ENCODE measurements at places on chromosomes 5 and 9.

DNA sequence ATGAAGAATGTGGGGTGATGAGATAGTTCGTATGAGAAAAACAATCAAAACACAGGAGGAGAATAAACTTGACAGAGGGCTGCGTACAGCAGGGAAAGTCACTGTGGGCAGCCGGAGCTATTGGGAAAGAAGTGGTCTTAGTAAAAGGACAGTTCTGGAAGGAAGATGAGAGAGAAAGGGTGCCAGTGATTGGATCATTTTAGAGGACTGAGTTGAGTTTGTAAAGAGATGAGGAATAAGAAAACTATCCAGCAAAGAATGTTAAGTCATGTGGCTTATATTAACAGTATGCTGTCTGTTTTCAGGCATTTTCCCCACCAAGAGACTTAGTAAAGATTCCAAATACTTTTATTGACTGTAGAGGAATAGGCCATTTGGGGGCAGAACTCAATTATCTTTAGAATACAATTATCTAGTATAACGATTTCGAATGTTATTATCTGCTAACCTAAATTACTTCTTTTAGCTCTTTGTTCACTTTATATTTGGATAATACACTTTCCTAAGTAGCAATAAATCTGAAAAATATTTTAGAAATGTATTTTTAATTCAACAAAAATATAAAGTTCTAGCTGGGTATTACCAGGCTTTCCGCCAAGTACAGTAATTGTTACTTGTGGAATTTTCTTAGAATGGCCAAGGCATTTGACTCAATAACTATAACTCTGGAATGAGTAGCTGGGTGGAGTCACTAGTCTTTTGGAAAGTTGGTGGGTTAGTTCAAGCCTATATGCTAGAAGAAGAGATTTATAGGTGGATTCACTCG is 15.5 kb upstream of the LOX start:
- DNase-seq, result no peak

- DNase-seq, result no peak
Measured at GRCh38 chr5:67395790-67396418, 199.3 kb upstream of the CD180 start.

- no peak for DNase-seq
Measured at GRCh38 chr5:95863383-95863757, 40.8 kb upstream of the GLRX start.

DNA sequence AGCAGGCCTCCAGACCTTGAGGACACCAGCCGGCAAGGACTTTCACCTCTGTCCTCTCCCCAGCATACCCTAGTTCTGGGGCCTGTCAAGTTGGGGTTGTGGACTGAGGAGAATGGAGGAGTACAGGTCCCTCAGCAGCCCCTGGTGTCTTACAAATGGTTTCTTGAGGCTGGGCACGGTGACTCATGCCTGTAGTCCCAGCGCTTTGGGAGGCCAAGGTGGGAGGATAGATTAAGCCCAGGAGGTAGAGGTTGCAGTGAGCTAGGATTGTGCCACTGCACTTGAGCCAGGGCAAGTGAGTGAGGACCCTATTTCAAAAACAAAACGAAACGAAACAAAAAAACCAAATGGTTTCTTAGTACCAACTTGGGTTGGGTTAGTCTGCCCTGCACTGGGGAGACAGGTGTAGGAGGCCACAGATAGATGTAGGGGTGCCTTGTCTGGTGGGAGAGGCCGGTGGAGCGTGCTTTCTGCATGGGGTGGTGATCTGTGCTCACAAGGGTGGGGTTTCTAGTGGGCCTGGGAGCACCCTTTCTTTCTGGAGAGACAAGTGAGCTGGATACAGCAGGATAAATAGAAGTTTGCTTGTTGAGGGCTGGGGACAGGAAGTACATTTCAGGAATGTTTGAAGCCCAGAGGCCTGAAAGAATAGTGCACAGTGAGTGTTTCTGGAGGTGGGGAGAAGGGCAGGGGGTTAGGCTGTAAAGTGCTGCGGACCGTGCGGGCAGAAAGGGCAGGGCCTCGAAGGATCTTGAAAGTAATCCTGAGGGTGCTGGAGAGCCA is 37.7 kb upstream of the PSD2 start:
- DNase-seq, result no peak

DNA sequence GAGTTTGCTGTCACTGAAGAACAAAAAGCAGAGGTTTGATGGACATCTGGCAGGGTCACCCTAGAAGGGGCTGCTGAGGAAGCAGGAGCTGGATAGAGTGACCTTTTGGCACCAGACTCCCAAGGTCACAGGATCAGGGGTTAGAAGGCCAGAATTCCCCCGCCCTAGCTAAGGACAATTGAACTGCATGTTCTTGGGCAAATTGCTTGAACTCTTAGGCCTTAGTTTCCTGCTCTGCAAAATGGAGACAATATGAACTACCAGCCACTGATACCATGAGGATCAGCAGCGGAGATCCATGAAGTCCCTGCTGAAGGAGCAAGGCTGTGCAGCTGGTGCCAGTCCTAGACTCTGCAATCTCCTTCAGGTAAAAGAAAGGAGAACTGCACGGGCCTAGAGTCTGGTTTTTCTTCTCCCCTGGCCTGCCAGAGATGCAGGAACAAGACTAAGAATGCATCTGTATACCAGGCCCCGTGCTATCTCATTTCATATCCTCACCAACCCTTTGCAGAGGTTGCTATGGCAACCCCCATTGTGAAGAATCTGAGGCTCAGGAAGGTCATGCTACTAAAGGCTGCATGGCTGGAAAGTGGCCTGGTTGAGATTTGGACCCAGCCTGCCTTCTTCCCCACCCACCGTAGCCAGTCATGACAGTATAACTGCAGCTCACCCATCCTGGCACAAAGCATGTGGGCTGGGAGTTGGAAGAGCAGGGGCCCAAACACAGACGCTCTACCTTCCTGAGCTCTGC is 33.7 kb downstream of the CAMK2A start:
- DNase-seq, result no peak

GRCh38 chr9:124660341-124660801 is 110.7 kb downstream of the NR6A1 start:
- no peak for DNase-seq

DNA sequence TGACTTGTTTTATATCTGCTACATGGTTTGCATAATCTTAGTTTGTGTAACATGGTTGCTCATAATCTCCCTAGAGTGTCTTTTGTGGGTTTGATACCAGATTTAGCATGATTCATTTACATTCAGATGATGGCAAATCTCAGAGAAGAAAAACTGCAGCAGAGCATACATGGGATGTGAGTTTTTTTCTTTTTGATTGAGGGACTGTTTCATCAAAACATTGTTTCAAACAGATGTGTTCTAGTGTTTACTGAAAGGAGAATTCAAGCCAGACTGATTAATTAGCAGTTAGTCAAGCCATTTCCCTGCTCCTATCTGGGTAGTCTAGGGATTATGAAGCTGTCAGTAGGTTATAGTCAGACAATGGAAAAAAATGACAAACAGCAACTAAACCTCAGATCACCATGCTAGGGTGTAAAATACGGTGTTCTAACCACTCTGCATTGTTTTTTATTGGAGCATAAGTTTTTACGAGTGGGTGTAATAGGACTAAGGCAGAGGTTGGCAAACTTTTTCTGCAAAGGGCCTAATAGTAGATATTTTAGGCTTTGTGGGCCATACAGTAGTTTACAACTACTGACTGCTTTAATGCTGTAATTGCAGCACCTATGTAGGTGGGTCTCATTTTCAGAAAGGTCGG is 10.5 kb upstream of the GDNF start:
- no peak for DNase-seq

DNA sequence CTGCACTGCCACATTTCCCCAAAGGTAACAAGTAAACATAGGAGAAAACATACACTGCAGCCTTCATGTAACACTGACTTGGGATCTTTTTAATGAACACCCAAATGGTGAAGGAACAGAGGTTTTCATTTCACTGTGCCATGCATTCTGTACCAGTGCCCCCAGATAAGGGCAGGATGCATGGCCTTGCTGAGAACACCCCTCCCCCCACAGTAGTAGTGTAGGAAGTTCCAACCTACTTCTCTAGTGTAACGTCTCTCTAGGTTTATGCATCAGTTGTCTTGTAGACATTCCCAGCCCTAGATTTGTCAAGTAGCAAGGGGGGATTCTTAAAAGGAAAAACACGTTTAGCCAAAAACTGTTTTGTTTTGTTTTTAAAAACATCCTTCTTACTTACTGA is 29.9 kb downstream of the MAP3K1 start:
- no peak for DNase-seq

DNA sequence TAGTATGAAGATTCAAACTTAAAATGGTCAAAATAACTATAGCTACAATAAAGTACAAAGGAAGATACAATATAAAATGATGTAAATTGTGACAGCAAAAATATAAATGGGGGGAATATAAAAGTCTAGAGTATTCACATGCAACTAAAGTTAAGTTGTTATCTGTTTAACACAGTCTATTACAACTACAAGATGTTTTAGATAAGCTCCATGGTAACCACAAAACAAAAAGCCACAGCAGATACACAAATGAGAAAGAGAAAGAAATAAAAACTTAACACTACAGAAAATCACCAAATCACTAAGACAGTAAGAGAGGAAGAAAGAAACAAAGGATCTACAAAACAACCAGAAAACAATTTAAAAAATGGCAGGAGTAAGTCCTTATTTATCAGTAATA is 17.0 kb upstream of the SH3TC2 start:
- no peak for DNase-seq

DNA sequence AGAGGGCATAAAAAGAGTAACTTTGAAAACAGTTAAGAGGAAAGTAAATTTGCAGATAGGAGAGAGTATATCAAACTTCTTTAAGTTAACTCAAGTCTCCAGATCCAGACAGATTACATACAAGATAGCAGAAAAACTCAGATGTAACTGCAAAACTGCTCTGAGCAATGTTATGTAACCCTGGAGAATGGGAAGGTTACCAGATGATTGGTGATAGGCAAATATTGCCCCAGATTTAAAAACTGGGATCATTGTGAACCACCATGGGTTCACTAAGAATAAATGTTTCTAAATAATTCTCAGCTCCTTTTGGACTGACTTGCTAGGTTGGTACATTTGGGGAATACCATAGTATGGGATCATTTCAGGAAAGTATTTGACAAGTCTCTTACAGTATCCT is 176.5 kb downstream of the ARL15 start:
- no peak for DNase-seq

DNA sequence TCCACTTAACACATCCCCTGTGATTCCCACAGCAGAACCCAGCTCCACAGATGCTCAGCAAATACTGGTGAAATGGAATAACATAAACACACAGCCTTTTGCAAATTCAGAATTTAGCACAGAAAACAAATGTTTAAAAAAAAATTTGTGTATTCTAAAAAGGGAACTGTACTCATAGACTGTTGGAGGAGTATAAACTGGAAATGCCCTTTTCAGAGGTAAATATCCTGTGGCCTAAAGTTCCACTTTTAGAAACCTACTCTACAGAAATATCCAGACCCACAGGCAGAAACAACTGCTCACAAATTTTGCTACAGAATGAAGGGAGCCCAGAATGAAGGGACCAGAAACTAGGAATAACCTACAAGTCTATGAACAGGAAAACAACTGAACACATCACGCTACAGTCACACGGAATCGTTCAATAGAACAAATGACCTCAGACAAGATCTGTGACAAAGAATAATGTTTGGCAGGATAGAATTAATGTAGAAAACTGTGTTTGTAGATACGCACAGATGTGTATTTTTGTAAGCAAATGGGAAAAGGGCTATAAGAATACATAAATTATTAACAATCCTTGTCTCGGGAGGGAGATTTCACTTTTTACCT is 78.5 kb downstream of the SHB start:
- no peak for DNase-seq

- no peak for DNase-seq
Measured at GRCh38 chr9:137042751-137043727, 2.9 kb downstream of the NPDC1 start.

GRCh38 chr9:121819428-121820231 is 168.2 kb downstream of the DAB2IP start:
- DNase-seq, result no peak

GRCh38 chr5:163407034-163407655 is 30.2 kb upstream of the CCNG1 start:
- DNase-seq, result no peak

DNA sequence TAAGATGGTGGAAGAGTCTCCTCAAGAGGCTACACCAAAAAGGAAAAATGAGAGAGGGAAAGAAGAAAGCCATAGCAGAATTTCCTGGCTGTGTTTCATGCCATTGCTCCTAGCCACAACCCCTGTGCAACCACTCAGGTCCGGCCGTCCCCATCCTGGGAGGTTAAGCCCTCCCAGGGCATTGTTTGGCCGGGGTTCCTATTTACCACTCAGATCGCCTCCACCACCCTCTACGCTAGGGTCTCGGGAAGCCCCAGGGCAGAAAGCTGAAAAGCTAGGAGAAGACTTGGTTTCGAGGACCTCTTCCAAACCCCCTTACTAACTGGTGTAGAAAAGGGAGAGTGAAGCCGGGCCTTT is 715 bp downstream of the RC3H2 start:
- DNase-seq, result peak; percentile 4

- no peak for DNase-seq
Measured at GRCh38 chr5:180441564-180442051, 52.6 kb upstream of the CNOT6 start.

DNA sequence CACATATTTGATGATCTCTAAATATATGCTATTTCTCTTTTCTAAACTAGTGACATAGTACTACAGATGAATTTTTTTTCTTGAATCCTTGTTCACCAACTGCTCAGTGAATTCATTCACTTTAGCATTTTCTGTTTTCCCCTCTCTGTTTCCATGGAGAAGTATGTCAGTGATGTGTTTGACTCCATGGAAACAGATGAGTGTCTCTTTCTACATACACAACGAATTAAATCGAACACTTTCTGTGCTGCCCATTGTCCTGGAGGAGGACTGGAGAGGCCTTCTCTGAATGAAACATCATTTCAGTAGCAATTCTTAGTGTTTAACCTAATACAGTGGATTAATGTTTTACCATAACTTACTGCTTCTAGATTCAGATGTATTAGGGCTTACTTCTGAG is 9.5 kb downstream of the INVS start:
- no peak for DNase-seq

DNA sequence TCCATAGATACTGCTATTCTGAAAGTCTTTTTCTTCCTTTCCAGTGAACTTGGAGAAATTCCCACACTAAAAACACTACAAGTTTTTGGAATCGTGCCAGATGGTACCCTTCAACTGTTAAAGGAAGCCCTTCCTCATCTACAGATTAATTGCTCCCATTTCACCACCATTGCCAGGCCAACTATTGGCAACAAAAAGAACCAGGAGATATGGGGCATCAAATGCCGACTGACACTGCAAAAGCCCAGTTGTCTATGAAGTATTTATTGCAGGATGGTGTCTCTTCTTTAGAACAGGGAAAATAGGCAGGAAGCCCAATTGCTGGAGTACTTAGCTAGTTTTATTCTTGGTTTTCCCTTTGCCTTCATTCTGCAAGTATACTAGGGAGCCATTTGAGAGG is 29.9 kb downstream of the SKP2 start:
- DNase-seq, result no peak

Data from stimulated activated CD8-positive, alpha-beta memory T cell treated with anti-CD3 and anti-CD28 coated beads, Interleukin-12 subunit alpha, Interleukin-12 subunit beta, amount 100 ng/mL, for 1 hour (primary cell).